ENCODE measurements at places on chromosomes 6 and 20.

DNA sequence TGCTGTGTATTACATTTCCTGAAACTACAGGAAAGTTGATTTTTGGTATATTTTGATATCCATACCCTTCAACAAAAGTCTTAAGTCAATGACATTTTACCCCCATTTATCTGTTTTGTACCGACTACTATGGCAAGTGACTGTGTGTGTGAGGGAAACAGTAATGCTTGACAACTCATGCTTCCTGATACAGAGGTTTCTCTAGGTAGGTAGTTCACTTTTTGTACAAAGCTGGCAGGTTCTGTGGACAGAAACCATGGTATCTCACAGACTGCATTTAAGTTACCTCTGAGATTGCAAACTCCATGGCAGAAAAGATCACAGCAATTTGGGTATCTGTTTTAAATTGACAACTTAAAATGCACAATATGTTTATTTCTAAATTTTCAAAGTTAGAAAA lies 28.8 kb downstream of the FARS2 start:
- DNase-seq, result no peak

DNA sequence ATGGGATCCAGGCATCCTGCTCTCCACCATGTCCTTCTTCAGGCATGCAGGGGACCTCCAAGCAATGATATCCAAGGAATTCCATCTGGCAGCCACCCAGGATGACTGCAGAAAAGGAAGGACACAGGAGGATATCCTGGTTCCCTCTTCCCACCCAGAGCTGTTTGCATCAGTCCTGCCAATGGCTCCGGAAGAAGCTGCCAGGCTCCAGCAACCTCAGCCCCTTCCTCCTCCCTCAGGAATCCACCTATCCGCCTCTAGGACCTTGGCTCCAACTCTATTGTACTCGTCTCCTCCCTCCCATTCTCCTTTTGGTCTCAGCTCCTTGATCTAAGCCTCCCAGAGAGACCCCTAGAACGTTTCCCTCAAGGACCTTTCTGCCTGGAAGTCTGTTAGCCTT lies 733 bp upstream of the PSORS1C2 start:
- no peak for DNase-seq

DNA sequence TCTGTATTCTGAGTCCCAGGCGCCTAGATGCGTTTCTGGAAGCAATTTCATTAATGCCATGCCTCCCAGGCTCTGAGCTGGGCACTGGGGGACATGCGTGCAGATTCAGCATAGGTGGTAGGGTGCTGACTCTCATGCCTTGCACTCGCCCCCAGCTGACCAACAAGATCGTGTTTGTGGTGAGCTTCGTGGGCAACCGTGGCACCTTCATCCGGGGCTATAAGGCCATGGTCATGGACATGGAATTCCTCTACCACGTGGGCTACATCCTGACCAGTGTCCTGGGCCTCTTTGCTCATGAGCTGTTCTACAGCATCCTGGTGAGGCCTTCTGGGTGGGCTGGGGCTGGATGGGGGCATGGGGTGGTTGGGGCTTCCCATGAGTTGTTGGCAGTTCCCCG lies 21.6 kb downstream of the UQCC2 start:
- no peak for DNase-seq

DNA sequence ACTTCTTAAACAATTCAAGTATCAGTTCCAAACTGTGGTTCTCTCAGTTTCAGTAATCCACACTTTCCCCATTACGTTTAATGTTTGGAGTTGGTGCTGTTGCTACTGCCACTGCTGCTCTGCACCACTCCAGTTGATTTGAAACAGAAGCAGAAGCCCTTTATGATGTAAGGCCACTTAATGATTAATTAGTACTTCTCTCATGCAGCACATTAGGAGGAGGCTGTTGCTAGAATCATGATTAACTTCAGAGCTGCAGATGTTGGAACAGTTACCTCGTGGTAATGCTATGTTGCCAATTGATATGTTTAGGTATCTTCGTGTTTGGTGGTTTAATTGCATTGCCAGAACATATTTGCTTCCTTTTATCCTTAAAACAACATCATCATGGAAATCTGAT lies 986.2 kb upstream of the CITED2 start:
- no peak for DNase-seq

DNA sequence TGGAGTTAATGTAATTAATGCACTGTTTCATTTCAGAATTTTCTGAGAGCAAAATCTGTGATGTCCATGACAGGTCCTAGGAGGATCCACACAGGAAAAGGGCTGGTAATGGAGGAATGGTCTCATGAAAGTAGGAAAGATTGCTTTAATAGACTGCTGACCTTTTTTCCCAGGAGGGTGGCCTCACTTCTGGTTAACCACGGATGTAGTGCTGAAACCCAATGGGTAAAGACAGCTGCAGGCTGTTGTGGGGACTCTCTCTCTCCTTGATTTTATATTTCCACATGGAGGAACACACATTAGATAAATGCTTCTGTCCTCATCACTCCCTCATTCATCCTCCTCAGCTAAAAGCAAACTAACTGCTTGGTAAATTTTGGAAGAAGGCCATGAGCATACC lies 23.6 kb upstream of the RIPOR2 start:
- no peak for DNase-seq

GRCh38 chr6:130020073-130020906 lies 1.9 kb downstream of the L3MBTL3 start:
- DNase-seq, result peak; percentile 5

DNA sequence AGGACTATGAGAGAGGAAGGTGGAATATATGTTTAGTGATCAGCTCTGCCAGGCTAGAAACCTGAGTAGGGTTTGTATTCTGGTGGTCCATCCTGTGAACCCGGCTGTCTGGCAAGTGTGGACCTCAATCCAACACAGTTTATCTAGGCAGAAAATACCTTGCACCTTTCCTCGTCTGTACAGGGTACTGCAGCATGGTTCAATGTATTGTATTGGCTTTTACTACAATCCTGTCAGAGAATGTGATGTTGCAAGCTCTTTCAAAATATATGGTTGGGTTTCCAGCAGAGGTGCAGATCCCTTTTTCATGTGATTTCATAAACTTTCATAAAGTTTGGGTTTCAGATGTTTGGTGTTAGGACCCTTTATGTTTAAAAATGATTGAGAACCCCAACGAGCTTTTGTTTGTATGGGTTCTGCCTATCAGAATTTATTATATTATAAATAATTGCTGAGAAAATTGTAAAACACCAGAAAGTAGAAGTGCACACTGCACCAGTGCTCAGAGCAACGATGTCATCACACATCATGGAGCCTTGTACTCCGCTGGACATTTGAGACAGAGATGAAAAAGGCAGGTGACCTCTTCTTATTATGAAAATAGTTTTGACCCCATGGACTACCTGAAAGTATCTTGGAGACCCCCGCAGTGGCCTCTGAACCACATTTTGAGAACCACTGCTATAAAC lies 106.6 kb downstream of the RTN4IP1 start:
- no peak for DNase-seq

- DNase-seq, result no peak
Measured at GRCh38 chr6:106959985-106960384, 14.5 kb downstream of the CD24 start.

- no peak for DNase-seq
Measured at GRCh38 chr6:166463359-166464067, 80.8 kb upstream of the MPC1 start.

DNA sequence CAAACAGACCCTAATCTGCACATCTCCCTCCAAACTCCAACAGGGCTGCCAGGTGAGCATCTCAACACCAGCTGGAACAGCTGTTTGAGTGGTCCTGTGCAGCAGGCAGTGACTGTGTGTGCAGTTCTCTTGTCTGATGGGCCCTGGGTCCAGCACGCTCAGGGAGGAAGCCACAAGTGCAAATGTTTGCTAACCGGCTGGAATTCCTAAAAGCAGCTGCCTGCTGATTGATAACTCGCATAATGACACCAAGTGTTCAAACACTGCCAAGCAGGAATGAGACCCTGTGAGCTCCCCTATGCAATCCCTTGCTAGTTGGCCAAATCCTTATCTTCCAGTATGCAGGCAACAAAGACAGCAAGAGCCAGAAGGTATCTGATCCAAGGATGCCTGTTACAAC lies 650.6 kb downstream of the CBLN4 start:
- no peak for DNase-seq

DNA sequence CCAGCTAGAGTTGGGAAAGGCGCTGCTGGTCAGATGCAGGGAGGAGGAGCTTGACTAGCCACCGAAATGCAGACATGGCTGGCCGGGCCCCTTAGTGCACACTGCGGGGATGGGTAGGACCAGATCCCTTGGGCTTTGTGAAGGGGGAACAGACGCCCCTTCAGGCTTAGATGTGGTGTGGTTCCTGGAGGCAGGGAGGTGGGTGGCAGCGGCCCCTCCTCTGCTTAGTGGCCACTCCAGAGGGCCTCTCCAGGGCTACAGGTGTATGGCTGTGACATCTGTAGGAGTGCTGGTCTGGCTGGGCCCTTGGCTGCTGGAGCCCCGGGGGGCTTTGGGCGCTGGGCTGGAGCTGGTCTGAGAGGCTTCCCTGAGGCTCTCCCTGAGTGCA lies 5.9 kb downstream of the CCND3 start:
- DNase-seq, result no peak

DNA sequence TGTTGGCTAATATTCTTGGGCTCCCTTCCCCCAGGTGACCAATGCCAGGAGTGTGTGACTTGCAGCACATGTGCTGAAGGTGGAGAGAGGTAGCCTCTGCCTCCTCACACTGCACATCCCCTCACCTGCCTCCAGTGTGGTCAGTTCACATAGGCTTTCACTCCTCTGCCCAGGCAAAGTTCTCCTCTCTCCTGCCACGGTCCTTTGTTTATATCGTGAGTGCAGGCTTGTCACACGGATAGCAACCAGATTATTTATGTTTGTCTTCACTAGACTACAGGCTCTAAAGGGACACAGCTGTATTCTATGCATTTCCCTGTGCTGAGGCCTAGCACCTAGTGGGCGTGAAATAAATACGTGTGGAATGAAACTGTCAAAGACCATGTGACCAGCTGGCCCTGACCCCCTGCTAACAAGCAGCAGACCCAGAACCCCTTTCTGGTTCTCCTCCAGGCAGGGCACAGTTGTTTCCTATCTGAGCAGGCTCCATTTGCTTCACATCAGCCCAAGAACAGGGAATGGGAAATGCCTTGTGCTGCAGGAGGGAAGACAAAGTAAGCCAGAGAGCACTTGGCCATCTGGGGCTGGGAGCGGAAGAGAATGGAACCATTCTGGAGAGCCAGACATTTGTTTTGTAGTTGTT lies 42.3 kb downstream of the UNC5CL start:
- no peak for DNase-seq

DNA sequence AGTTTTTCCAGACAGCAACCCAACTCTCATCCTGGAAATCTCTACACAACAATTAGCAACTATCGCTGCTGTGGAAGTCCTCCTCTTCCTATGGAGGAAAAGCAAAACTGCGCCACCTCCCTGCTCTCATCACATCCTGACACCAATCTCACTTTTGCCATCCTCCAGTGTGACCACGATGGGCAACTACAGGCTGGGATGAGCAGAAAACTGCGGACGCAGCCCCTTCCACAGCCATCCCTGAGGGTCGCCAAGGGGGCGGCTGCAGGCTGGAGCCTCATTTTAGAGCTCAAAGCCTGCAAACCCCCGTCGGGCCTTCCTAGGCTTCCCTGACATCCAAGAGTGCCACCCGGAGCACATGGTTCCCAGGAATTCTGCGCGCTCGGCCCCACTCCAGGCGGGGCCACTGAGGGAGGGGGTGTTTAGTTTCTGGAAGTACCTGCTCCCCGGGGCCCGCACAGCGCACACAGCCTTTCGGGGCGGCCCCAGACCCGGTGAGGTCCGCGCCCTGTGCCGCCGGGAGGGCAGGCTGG lies 1.2 kb downstream of the TCFL5 start:
- DNase-seq, result no peak

GRCh38 chr6:5656226-5656625 lies 350.5 kb downstream of the NRN1 start:
- no peak for DNase-seq

DNA sequence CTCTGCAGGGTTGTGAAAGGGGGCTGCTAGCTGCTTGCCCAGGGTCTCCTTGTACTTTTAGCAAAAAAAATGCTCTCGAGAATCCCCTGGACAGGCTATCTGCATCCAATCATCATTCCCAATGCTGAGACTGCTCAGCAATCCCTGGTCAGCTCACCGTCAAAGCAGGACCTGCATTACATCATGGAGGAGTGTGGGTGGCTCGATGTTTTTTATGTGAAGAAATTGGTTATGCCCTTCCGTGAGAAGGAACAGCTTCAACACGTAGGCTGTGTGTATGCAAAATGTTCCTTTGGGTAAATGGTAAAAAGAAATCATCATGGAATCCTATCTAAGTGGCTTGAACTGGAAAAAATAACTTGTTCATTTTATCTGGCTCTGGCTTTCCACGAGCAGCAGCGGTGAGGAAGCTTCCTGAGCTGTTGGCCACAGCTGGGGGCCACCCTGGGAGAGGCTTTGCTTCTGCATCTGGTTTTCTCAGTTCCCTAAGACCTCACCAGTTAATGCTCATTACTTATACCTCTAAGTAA lies 111.4 kb downstream of the FYN start:
- no peak for DNase-seq

DNA sequence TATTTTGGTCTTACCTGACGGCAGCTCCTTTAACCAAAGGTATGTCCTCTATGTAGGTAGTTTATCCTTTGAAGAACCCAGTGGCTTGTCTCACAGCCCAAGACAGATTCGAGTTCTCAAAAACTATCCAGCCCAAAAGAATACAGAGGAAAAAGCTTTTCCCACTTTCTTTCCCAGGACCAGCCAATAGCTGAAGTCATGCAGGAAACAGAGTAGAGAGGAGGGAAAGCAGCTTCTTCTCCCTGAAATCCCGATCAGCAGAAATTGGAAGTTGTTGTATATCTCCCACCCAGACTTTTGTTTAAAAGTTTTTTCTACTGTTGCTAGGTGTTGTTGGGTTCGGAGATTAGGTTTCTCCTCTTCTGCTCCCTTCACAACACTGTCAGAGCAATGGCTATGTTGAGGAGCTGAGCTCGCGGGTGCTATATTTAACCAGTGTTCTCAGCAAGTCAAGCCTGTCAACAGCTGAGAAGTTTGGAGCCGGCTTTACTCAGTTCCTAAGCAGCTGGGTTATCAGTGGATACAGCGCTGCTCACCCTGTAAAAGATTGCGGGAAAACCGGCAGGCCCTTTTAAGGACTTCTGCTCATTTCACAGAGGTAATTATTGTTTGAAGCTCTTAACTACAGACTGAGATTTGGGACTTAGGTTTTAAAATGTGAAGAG lies at the start of gene FILIP1:
TSS of gene FILIP1 (minus strand) at position 401 of the 665 bp plus-strand sequence. CDS start 78,828 bp downstream, outside the sequence.
- no peak for DNase-seq

DNA sequence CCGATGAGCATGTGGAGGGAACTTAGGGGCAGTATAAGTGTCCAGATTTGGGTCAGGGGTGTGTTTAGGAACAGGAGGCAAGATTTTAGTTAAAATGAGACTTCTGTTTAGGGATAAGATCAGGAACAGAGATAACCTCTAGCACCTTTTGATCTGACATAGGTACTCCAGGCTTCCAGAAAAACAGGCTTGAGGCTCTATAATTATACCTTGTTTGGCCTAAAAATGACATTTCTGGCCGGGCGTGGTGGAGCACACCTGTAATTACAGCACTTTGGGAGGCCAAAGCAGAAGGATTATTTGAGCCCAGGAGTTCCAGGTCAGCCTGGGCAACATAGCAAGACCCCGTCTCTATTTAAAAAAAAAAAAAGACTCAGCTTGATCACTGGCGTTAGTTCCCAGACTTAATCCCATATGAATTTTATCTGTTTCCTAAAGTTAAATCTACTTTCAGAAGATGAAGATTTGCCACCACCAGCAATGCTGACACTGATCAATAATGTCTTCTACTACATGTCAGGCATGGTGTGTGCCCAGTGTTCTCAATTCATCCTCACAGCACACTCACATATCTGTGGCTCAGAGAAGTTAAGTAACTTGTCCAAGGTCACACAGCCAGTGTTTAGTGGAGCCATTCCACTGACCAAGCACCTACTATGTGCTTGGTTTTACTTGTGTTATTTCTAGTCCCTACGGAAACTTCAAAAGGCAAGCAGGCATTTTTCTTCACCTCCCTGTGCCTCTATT lies 6.0 kb upstream of the TULP1 start:
- no peak for DNase-seq

GRCh38 chr6:137871831-137872454 lies 4.9 kb downstream of the TNFAIP3 start:
- no peak for DNase-seq
